Forelimb muscle (tissue), 1 donor: ENCODE measurements at places on chromosomes 5 and 9. TPM values are rescaled to one million over a fixed set of nuclear protein-coding genes. Genes with fewer than 3 reads are reported as not detected.

GZMA gene
- 0.67 TPM for polyA plus RNA-seq

AHRR gene
- 5.0 TPM for polyA plus RNA-seq

SLC9A3 gene
- polyA plus RNA-seq = 1.8 TPM

FOXD4 gene
- 2.0 TPM for polyA plus RNA-seq

PCDHGA11 gene
- 2.7 TPM for polyA plus RNA-seq

PRR7 gene
- polyA plus RNA-seq = 0.44 TPM

DNA sequence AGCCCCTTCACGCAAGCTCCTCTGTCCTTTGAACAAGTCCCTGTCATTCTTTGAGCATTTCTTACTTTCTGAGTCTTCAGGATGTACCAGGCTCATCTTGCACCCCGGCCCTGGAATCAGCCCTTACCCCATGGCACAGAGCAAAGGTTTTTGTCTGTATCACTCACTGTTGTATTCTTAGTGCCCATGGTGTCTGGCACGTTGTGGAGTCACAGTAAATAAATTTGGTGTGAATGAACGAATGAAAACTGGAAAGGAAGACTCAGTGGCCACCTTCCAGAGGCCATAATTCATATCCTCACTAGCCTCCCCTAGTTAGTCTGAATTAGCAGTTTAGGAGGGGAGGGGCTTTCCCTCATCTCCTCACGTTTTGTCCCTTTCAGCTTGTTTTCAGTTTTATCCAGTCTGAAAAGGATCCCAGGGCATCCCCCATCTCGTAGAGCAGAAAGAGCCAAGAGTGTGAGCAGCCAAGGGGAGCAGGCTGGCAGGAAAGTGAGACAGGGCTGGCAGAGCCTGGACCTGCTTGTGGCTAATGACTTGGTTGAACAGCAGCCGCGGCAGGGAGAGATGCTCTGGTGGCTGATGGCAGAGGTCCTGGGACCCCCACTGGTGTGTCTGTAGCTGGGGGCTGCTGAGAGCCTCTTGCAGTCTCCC lies 42.7 kb downstream of the ZNF618 start:
- DNase-seq = no peak

DNA sequence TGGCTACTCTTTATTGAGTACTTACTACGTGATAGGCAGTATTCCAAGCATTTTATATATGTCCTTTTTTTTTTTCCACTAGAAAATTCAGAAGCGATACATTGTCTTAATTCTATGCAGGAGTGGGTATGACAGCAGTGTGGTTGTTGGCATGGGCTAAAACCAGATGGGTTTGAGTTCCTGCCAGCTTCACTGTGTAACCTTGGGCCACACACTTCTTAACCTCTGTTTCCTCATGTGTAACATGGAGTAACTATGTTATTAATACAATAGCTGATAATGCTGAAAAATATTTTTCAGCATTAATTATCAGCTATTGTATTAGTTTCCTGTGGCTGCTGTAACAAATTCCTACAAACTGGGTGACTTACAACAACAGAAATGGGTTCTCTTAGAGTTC lies 12.0 kb downstream of the SNX18 start:
- DNase-seq = no peak

GRCh38 chr5:120035815-120036577 lies 406.6 kb downstream of the FAM170A start:
- no peak for DNase-seq

- DNase-seq = no peak
Measured at GRCh38 chr5:100889896-100890295, 13.2 kb downstream of the ST8SIA4 start.

GRCh38 chr5:172591636-172592035 lies 49.4 kb upstream of the NEURL1B start:
- no peak for DNase-seq

DNA sequence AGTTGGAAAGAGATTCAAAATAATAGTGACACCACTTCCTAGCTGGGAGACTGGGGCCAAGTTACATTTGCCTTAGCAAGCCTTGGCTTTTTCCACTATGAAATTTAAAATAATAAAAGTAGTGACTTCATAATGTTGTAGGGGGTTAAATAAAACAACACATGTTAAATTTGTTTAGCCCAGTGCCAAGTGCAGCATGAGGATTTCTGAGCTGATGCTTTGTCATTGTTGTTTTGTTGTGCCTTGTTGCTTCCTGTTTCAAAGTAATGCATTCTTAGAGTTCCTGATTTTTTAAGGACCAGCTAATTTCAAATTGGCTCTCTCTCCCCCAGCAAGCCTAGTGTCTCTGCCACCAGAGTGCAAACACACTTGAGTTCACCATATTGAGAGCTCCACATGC lies 270.7 kb upstream of the PAPPA start:
- no peak for DNase-seq

GRCh38 chr5:151081431-151082281 lies 822 bp upstream of the TNIP1 start:
- no peak for DNase-seq

GRCh38 chr9:755454-756381 lies 85.8 kb upstream of the DMRT1 start:
- DNase-seq = no peak

GRCh38 chr9:93064392-93065134 lies 6.1 kb downstream of the SUSD3 start:
- no peak for DNase-seq

DNA sequence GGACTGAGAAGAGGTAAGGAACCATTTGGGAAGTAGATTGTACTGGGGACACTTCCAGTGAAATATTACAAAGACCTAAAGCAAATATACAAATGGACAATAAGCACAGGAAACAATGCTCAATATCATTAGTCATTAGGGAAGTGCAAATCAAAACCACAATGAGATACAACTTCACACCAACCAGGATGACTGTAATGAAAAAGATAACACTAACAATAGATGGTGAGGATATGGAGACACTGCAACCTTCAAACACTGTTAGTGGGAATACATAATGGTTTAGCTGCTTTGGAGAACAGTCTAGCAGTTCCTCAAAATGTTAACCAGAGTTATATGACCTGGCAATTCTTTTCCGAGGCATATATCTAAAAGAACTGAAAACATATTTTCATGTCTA lies 149.7 kb downstream of the TRPM3 start:
- no peak for DNase-seq

GRCh38 chr5:170151097-170151831 lies 45.6 kb downstream of the FOXI1 start:
- no peak for DNase-seq

DNA sequence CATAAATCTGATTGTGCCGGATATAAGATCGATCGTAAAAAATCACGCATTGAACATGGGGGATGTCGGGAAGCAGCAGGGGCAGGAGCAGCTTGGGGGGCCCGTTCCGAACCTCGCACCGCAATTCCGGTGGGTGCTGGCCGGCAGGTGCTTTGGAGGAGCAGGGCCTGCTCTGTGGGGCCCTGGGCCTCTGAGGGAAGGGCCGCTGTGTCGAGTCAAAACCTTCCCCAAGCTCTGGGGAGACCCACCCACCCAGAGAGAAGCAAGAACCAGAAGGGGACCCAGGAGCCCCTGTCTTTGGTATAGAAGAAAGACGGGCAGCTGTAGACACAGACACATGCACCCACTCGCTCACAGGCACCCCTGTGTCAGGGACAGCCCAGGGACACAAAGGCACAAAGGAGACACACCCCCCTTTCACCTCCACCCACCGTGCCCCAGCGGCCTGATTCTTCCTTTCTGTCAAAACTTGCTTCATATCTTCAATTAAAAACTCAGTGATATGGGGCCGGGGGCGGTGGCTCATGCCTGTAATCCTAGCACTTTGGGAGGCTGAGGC lies 49.4 kb upstream of the ZBTB43 start:
- no peak for DNase-seq

DNA sequence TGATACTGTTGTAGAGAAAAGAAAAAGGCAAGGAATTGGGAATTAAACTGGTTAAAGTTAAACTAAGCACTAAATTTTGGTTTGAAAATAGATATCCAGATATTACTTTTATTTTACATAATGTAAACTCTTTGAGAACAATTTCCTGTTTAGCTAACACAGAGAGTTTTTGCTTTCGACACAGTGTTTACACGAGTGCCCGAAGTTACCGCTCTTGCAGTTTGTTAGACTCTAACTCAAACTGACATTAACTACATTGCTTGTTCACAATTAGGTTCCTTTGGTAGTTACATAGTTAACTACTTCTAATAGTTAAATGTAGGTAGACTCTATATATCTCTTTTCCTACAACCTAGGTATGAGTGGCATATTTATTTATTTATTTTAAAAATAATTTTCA lies 117.1 kb upstream of the CHD1 start:
- DNase-seq = no peak

DNA sequence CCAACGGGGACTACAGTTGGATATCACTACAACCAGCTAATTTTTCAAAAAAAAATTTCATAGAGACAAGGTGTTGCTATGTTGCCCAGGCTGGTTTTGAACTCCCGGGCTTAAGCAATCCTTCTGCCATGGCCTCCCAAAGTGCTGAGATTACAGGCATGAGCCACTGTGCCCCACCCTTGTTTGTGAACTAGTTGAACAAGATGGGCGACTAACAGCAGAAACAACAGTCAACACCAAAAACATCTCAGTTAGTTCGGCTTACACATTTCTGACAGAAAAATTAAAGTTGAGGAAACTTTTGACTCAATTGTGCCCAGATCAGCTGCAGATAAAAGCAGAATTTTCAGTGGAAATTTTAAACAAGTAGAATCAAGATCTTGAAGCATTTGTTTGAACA lies 470.1 kb downstream of the TLE4 start:
- no peak for DNase-seq

GRCh38 chr5:30932273-30933017 lies 261.0 kb upstream of the CDH6 start:
- no peak for DNase-seq

- DNase-seq = no peak
Measured at GRCh38 chr5:113660206-113660605, 146.7 kb downstream of the YTHDC2 start.
